ENCODE measurements at places on chromosomes 4 and X.

- DNase-seq, result no peak
Measured at GRCh38 chr4:86557526-86557925, 36.6 kb upstream of the PTPN13 start.

DNA sequence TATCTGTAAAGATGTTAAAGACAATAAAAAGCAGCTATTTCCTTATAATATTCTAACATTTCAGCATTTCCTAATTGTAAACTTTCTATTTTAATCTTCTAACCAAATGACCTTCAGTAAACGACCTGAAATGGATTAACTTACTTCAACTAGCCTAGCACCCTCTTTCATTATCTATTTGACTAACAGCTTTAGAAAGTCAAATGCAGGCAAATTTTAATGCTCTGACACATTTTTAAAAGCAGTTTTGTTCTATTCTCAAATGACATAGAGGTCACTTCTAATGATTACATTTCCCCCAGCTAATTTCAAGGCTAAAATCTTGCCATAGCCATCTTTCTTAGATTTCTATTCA is 41.9 kb downstream of the SLC7A11 start:
- no peak for DNase-seq

DNA sequence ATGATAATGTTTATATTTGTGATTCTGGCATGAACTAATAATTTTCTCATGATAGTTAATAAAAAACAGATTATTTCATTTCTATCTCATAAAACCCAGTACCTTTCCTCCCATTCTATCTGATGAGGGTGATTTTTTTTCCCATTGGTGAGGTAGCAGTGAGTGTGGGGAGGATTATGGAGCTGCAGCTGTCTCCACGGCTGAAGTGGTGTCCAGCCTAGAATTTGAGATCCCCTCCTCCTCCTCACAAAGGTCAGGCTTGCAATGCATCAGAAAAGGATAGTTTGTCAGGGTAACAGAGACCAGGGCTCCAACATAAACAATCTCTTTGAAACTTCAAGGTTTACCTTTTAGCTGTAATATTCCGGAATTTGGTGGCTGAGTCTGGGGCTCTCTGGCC is 60.9 kb downstream of the C4orf51 start:
- no peak for DNase-seq

DNA sequence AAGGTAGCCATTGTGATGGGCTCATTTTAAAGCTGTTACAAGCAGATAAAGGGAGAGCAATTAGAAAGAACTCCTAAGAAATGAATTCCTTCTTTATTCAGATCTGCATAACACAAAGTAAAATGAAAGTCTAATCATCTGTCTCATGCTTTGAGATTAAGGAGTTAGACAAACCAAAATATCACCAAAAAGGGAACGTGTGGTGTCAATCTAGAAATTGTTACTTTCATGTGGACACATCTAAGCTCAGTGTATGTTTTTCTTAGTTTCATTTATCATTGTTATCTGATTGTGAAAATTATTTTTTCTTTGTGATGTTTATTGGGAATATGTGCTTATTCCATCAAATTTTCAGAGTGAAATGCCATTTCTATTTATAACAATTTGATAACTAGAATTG is 80.3 kb downstream of the BANK1 start:
- DNase-seq, result no peak

DNA sequence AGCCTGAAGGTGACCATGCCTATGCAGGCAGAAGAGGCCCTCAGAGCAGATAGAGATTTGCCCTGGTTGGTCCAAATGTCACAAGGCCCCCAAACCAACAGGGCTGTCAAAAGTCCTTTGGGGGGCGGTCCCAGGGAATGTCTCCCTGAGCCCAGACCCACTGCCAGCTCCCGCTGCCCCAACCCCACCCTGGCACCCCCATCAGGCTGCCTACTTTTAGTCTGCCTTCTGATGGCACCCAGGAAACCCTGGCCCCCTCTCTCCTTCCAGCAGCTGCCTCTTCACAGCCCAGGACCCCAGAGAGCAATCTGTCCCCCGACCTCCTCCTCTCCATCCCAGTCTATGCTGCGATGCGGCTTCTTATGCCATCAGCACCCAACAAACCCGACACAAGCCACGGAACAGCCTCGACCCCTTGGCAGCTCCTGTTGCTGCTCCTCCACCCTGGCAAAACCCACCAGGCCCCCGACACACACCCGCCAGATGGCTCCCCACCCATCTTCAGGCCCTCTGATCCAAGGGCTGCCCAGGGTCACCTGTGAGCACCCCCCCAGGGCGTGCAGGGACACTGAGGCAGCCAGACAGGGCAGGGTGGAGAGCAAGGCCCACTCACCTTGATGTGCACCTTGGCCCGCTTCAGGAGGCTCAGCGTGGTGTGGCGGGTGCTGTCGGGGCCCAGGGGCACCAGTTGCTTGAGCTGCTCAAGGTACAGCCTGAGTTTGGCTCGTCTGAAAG is 9.9 kb downstream of the MXD4 start:
- DNase-seq, result no peak

DNA sequence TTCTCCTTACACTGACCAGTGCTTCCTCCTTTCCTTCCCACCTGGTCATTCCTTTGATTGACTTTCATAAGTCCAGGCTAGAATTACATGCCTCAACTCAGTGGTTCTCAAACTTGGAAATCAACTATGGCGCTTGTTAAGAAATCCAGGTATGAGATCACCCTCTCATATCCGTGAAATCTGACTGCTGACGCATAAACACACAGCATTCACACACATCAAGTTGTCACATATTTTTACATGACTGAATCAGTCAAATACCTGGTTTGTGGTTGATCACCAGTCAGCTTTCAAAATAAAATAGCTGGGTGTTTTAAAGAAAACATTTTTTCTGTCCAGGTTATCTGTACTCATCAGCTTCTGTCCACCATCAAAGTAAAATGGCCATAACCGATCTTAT is 433.5 kb downstream of the AFF2 start:
- no peak for DNase-seq

DNA sequence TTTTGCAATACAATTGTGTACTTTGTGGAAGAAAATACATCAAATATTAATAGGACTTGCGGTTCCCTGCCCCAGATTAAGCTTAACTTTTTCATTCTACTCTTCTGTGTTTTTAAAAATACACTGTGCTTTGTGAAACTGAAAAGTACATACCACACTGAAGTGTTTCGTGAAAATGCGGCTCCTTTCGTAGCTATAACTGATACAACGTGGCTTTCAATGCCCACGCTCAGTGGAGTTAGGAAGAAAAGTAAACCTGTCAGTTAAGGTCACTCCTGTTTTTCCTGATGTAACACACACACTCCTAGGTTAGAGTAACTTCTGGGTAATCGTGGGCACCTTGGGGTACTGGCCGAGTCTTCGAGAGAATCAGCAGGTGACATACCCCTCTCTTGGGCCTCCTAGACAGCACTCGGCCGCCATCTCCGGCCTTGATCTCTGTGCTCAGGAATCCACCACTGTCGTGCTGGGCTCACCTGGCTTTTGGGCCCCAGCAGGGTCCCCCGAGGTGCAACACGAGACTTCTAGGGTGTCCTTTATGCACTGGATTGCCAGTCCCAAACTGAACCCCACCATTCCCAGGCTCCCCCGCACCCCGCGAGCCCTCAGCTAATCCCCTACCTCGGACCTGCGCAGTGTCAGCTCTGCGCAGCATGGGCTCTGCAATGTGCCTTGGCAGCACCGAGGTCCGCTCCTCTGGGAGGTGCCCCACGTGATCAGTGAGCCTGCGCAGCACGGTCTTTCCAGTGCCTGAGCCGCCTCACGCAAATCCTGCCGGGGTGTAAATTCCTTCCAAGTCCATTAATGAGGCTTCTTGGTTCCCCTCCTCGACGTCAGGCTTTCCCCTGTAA is 162.6 kb upstream of the INTU start:
- no peak for DNase-seq

- no peak for DNase-seq
Measured at GRCh38 chr4:86274642-86275041, 85.2 kb downstream of the MAPK10 start.

GRCh38 chr4:140122891-140123290 is 31.1 kb downstream of the MAML3 start:
- DNase-seq, result no peak

GRCh38 chr4:74516303-74516702 is 71.4 kb downstream of the AREG start:
- DNase-seq, result no peak

GRCh38 chrX:44224760-44225159 is 118.7 kb downstream of the EFHC2 start:
- no peak for DNase-seq

DNA sequence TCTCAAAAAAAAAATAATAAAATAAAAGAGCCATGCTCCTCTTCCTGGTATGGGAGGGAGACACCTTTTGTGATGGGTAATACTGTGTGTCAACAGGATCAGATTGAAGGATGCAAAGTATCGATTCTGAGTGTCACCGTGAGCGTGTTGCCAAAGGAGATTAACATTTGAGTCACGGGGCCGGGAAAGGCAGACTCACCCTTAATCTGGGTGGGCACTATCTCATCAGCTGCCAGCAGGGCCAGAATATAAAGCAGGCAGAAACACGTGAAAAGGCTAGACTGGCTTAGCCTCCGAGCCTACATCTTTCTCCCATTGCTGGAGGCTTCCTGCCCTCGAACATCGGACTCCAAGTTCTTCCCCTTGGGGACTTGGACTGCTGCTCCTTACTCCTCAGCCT is 95.4 kb downstream of the SHOX start:
- no peak for DNase-seq

- DNase-seq, result no peak
Measured at GRCh38 chr4:124144238-124144654, 568.3 kb downstream of the ANKRD50 start.

GRCh38 chr4:168736860-168737805 is 240.3 kb downstream of the PALLD start:
- DNase-seq, result no peak

- no peak for DNase-seq
Measured at GRCh38 chr4:113335746-113336145, 286.3 kb downstream of the ANK2 start.

GRCh38 chrX:46340696-46341095 is 204.5 kb downstream of the ZNF674 start:
- no peak for DNase-seq

DNA sequence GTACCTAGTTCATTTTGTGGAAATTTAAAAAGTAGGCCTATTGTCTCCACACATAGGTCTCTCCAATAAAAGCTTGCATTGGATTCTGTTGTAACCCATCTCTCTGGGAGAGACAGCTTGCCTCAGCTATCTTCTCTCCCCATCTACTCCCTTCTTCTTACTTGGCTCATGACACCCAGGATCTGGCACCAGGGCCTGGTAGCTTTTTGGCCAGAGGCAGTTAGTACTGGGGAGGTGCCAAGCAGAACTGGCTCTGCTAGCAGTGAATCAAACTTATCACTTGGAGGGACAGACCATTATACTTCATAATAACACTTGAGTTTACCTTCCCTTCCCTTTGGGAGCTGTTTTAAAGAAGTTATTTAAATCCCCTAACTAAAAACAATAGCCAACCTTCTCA is 31.8 kb downstream of the PLAC1 start:
- DNase-seq, result no peak

- no peak for DNase-seq
Measured at GRCh38 chr4:173332021-173332487, 2.1 kb downstream of the HMGB2 start.

GRCh38 chr4:105474099-105474518 is 247 bp upstream of the PPA2 start:
- DNase-seq, result no peak

GRCh38 chr4:188005561-188005960 is 10.0 kb downstream of the ZFP42 start:
- DNase-seq, result no peak

GRCh38 chrX:6225288-6225910 is 3.3 kb downstream of the NLGN4X start:
- DNase-seq, result no peak

- no peak for DNase-seq
Measured at GRCh38 chrX:102558607-102559006, 40.7 kb upstream of the ARMCX5 start.

GRCh38 chr4:124321364-124321763 is 391.2 kb downstream of the ANKRD50 start:
- DNase-seq, result no peak

DNA sequence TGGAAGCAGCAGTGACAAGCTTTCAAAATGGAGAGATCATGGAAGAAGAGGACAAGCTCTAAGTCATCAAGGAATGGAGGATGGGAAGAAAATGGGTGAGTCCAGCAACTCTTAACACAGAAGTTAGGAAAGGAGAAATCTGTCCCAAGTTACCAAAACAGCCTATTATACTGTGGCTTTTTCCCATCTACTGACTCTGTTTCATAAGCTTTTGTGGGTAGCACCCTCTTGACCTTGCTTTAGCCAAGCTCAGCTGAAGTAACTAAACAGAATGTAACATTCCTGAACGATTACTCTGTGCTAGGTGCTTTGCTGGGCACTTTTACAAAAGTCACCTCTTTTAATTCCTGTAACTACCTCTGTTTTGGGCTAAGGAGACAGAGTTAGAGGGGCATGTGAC is 54.9 kb downstream of the MAP7D2 start:
- no peak for DNase-seq

- DNase-seq, result no peak
Measured at GRCh38 chrX:21166272-21166982, 207.8 kb upstream of the CNKSR2 start.

DNA sequence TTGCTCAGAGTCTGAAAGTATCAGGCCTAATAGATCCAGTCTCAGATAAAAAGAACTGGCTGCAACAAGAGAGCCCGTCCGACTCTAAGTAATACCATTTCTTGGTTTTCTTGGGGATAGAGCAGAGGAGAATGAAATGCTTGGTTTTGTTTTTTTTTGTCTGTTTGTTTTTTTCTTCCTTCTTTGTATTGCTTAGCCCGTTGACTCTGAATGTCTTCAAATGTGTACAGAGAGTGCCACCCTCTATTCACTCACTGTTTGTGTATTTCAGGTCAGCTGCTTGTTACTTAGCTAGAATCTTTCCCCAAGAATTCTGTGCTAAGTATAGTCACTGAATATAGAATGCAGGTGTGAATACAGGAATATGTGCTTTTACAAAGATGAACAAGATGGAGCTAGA is 5.7 kb upstream of the TMEM156 start:
- DNase-seq, result no peak

DNA sequence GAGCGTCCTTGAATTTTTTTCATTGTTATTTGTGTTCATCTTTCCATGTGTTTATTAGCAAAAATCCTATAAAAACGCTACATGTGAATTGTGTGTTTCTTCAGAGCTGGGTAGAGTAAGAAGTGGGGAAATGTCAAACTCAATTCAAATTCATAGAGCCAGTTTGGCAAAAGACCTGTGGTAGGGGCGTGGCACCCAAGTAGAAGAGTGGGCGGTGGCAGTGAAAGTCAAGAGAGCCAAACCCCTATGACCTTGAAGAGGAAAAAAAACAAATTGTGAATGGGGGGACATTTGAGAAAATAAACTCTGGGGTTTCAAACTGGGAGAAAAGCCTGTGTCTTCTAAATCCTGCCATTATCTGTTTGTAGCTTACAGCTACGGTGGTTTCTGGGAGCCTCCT is 4.4 kb upstream of the FOXO4 start:
- no peak for DNase-seq

- DNase-seq, result no peak
Measured at GRCh38 chr4:44861756-44862155, 135.4 kb upstream of the GNPDA2 start.

- DNase-seq, result no peak
Measured at GRCh38 chr4:121209171-121209570, 45.0 kb upstream of the TNIP3 start.

GRCh38 chr4:185384930-185385331 is 10.8 kb downstream of the LRP2BP start:
- peak; percentile 67 for DNase-seq

Measured in K562 (cell line).